GDM1 (cell line): ENCODE measurements at places on chromosomes 5 and 9.

DNA sequence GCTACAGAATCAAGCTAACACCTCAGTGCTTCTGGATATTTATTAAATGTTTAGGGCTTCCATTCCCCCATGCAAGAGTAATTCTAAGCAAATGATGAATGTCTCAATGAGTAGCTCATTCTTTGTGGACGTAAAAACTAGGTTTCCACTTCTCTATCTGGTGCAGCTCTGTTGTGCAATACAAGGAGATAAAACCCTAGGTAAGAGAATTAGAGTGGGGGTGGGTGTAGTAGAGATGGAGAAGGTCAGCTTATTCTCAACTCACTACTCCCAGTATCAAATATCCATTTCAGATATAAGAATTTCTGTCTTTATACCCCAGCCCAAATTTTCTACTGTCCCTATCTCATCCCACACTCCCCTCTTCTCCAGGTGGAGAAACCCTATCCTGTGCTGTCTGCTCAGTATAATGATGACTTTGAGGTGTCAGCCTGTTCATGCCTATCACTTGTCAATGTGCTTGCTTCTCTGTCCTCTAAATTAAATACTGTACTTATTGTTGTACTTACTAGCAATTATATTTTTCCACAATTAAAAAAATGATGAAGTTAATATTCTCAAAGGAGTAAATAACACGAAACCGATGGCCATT, 4.3 kb upstream of the FYB1 start:
- no peak for DNase-seq

DNA sequence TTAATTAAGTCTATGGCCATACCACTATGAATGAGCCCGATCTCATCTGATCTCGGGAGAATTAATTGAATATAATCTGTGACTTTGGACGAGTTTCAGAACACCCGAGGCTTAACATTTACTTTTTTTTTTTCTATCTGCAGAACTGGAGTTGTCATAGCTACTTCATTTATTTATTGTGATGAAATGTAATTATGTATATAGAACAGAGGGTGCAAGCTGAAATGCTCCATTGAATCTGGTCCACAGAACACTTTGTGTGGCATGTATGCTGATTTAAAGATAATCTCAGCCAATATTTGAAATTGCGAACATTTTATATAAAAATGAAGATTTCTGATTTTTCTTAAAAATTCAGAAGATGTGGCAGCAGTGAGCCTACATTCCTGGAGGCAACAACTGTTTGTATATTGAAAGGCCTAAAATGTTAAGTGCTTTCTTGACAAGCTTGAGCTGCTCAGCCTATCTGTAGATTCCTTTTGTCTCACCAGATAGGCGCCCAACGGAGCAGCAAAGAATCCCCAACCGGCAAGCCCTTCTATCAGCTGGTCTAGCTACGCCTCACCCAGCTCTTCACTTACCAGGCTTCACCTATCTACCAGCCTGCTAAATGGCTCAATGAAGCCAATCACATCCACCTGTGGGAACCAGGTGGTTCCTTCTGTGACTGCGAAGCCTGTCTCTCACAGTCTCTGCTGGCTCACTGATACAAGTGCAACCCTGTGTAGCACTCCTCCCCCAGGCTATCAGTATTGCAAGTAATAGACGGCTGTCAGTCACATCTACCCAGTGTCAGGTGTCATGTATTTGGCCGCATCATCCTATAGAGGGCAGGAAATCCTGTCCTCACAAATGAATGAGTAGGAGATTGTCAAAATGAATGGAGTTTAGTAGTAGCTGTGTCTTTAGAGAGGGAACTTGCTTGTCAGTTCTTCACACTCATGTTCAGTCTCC, 170.6 kb upstream of the MRPS30 start:
- no peak for DNase-seq

DNA sequence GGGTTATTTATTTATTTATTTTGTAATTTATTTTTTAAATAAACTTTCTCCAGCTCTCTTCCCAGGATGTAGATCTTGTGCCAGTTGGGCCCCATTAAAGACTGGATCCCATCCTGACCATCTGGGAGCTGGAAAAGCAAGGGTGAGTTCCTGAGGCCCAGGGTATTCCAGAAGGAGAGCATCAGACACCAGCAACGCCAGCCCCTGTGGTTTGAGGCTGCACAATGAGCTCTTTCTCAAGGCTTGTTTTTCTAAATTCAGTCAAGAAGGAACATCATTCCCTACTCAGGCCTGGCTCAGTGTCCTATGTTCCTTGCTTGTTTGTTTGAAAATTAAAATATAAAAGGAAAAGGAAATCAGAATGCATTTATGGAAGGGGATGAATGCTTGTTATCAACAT, 313.3 kb downstream of the EBF1 start:
- DNase-seq, result no peak

DNA sequence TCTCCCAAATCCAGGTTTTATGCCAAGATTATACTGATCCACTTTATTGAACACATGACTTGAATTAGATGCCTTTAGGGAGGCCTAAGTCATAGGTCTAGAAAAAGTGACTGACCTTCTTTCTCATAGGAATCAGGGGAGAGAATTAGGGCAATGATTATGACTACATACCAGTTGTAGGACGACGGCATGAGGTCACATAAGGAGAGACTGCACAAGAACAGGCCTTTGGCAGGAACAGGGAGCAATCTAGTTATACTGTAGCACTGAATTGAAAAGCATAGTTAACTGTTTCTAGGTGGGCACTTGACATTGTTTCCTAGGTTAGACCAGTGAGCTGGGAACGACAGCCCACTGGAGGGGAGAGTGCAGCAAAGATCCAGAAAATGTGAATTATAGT, 22.7 kb downstream of the CREBRF start:
- no peak for DNase-seq

GRCh38 chr9:112447283-112447761, 39.3 kb upstream of the KIAA1958 start:
- no peak for DNase-seq

DNA sequence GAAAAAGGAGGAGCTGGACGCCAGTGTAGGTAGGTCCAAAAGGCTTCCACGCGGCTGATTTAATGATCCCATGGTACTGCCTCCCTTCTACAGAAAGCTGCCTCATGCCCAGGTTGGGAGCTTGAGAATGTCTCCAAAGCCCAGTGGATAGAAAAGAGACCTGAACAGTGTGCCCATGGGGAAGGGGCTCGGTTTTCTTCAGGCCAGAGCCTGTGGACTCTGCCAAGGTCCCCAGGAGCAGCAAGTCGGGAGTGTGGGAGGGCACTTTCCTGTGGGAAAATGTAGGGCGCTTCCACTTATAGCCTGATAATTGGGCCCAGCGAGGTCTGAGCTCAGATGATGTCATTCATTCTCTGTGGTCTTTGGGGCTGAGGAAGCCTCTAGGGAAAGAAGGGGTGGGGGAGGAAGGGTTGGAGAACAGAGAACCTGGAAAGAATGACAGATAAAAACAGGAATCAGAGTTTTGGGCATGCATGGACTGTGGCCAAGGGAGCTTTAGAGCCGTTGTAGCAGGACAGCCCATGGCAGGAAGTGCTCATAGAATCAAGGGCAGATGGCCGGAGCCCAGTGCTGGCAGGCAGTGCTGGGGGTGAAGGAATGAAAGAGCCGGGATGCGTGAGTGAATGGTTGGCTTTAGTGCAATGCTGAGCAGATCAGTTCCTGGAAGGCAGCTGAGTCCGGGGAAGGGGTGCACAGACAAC, 42.5 kb upstream of the SH3PXD2B start:
- DNase-seq, result no peak

GRCh38 chr9:129344641-129345495, 166.8 kb upstream of the IER5L start:
- DNase-seq, result no peak
